Mesenteric fat pad (tissue), 1 donor: ENCODE measurements at places on chromosomes 6 and 20. TPM values are rescaled to one million over a fixed set of nuclear protein-coding genes. Genes with fewer than 3 reads are reported as not detected.

- no peak for DNase-seq
These were observed 671 bp downstream of the BPHL start for GRCh38 chr6:3119040-3119723.

DNA sequence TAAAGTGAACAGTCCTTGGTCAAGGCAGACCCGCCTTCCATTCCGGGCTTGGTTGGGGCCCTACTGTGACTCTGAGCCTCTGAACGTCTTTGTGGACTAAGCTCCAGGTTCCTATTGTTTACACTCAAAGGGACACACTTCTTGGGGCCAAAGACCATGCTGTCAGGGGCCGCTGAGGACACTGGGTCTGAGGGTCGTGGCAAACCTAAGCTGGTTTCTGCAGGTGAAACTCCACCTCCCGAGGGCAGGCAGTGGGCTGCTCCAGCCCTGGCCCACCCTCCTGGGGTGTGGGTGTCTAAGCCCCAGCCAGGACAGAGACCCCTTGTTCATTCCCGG, 43.1 kb downstream of the DSTN start:
- DNase-seq = no peak

DNA sequence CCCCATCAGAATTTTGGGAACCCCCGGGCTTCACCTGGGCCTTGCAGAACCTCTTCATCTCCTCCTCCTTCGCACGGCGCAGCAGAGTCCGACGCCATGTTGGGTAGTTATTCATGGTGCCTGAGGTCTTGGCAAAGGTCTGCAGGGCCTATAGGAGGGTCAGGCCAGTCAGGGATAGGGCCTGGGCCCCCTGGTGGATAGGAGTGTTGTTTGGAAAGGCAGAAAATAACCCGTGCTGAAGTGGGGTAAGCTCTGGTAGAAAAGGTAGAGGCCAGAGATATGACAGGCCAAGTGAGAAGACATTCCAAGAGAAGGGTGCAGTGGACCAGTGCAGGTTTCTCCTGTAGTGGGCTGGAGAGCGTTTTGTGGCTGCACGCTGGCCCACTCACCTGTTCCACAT, 4.9 kb downstream of the SMPD2 start:
- no peak for DNase-seq

DNA sequence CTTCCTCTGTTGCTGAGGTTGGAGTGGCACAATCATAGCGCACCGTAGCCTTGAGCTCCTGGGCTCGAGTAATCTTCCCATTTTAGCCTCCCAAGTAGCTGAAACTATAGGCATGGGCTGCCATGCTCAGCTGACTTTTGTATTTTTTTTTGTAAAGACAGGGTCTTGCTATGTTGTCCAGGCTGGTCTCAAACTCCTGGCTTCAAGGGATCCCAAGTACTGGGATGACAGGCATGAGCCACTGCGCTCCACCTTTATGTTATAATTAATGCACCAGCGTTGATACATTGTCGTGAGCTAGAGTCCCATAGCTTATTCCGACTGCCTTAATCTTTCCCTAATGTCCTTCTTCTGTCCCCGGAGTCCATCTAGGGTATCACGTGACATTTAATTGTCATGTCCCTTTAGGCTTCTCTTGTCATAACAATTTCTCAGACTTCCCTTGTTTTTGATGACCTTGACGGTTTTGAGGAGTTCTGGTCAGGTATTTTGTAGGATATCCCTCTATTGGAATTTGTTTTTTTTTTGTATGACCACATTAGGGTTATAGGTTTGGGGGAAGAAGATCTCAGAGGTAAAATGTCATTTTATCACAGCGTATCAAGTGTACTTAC, 63.9 kb downstream of the CEBPB start:
- DNase-seq = no peak

GRCh38 chr6:145110109-145110508, 625.2 kb downstream of the EPM2A start:
- DNase-seq = no peak

- DNase-seq = no peak
These were observed 23.0 kb upstream of the AKAP12 start for GRCh38 chr6:151216804-151217203.

DNA sequence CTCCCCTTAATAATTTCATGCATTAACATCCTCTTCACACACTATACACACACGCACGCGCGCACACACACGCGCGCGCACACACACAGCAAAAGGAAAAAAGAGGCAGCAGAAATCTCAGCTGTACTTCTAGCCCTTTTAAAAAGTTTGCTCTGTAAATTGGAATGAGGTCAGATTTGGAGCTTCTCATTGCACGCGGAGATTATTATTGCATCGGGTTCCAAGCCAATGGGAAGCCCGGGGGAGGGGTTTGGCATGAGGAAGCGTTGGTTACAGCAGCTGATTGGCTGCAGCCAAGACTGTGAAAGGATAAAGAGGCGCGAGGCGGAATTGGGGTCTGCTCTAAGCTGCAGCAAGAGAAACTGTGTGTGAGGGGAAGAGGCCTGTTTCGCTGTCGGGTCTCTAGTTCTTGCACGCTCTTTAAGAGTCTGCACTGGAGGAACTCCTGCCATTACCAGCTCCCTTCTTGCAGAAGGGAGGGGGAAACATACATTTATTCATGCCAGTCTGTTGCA, at the start of gene SOX4:
Gene SOX4 (plus strand): TSS at position 340 of the 515 bp plus-strand sequence. CDS start 784 bp downstream, outside the sequence.
- DNase-seq = peak; percentile 92

- DNase-seq = no peak
These were observed 174.5 kb downstream of the CDC5L start for GRCh38 chr6:44561832-44562665.

GRCh38 chr6:128118401-128118800, 217.5 kb upstream of the THEMIS start:
- DNase-seq = no peak

DNA sequence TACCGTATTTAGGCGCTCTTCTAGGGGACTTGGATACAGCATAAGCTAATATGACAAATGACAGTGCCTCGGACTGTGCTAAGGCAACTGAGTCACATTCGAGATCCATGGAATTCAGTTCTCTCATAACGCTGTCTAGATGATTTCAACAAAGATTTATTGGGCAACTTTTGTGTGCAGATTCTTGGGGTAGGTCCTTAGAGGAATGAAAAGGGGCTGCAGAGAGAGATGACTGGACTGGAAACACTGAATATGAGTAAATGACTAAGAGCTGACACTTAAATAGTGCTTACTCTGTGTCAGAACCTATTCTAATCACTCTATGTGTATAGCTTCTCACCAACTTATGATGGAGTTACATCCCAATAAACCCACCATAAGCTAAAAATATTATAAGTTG, 36.4 kb upstream of the MARCKS start:
- no peak for DNase-seq

DNA sequence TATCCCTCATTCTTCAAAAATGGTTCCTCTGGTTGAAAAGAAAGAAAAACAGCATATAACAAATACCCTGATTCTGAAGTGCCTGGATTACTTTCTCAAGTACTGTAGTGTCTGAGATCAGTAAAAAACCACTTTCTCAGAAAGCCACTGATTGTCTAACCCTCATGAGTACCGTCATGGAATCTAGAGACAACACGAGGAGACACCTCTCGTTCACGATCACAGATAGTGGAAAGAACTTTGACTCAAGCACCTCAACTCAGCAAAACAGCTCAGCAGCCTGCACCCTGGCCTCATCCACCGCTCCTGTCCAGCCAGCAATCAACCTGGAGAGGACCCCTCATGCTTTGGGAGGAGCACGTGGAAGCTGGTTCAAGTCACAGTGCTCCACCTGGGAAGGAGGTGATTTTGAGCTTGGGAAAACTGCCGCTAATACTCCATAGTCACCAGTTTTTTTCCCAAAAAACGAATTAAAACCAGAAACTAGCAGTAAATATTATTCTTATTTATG, 1.0 kb downstream of the SCML4 start:
- no peak for DNase-seq

GRCh38 chr6:33995309-33996119, 150.4 kb downstream of the GRM4 start:
- DNase-seq = peak; percentile 16

DNA sequence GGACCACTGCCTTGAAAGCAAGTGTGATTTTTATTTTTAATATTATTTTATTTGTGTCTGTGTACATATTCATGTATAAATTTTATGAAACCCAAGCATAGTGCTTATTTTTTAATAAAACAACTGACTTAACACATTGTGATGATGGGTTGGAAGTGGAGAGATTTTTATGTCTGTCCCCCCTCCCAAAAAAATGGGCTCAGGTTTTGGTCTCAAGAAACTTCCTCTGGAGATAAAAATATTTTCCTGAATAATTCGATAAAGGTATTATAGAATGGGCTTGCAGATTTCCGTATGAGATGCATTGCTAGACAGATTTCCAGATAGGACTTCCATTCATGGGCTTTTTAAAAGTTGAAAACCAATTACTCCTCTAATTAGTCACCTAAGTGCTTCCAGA, 2.7 kb downstream of the FOXQ1 start:
- DNase-seq = no peak

DNA sequence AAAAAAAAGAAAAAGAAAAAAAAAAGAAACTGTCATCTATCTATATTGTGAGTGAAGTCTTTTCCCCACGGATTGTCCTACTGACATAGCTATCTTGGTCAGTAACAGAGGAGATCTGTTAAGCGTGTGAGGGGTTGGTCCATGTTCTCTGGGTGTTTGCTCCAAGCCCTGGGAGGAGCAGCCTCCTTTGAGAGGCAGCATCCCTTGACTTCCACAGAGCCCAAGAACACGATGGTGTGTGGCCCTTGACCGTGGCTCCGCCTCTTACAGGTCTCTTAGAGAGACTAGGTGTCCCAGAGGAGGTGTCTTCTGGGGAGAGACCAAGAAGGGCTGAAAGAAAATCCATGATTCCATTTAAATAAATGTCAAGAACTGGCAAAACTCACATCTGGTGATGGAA, 60.1 kb upstream of the GTSF1L start:
- peak; percentile 45 for DNase-seq

DNA sequence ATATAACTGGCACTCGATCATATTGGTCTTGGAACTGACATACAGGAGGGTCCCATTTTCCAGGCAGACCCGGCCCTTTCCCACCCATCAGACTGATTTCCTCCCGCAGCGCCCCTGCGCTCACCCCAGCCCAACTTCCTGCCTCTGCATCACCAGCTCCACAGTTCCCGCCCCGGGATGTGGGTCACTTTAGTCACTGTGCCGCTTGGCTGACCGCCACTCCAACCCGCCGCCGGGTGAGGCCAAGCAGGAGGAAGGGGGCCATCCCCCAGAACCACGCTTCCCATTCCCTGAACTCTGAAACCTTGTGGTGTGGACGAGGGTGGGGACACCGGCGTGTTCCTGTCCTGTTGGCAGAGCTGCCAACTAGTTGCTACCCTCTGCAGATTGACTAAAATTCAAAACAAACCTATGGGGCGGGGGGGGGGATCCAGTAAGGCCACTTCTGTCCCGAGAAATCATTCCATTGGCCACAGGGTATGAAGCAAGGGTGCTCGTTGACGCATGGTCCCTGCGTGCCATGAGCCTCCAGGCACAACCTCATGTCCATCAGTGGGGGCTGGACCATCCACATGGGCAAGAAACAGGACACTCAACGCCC, 12.3 kb downstream of the TGM2 start:
- DNase-seq = peak; percentile 96

- no peak for DNase-seq
These were observed 34.2 kb downstream of the CEP162 start for GRCh38 chr6:84193114-84193708.

DNA sequence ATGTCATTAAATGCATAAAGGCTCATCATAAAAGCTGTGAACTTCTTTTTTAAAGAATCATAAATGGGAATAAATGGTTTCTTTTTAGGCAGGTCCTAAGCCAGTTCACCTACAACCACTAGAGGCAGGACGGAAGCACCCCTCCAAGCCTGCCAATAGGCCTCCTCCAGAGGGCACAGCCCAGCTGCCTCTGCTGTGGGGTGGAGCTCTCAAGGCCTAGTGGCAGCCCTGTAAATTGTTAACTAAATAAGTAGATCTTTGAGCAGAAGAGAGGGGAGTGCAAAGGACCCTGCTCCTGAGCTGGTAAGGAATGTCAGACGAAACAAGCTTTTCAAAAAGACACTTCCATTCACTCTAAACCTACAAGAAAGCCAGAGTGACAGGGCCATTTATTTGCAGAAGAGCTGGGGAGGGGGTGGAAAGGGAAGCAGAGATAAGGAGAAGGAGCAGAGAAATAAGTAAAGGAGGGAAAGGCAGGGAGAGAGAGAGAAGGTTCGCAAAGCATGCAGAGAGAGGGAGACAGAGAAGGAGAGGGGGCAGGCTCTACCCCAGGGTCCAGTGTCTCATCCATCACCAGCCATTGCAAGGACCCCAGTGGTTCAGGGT, 18.0 kb upstream of the MAFB start:
- no peak for DNase-seq

GRCh38 chr20:61391812-61392520, 139.9 kb downstream of the CDH4 start:
- DNase-seq = no peak

DNA sequence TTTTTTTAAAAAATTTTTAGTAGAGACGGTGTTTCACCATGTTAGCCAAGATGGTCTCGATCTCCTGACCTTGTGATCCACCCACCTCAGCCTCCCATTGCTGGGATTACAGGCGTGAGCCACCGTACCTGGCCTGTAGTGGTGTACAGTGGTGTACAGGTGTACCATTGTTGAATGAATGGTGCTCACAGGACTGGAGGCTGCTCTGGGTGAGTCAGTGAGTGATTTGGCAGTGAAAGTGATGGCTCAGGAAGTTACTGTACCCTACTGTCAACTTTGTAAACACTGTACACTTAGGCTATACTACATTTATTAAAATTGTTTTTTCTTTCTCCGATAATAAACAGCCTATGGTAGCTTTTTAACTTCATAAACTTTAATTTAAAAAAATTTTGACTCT, 122.8 kb upstream of the EEF1E1 start:
- DNase-seq = no peak

DNA sequence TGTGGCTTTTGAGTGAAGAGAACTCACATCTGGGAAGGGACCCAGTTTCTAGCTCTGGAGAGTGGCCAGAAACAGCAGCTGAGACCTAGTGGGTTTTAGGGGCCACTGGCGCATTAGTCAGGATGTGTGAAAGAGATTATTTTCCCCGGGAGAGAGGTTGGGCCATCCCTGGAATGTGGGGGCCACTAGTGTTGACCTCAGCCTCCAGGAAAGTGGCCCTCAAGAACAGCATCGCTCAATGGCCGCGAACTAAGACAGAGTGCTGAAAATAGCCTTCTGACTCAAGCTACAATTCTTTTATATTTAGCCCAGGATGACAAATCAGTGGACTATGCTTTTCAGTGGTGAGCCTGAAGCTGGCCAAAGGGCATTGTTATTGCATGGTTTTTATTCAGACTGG, 210.4 kb upstream of the RNF24 start:
- DNase-seq = no peak

- no peak for DNase-seq
These were observed 7.7 kb upstream of the KLHL31 start for GRCh38 chr6:53673162-53673727.

- no peak for DNase-seq
These were observed 99.8 kb upstream of the ASCC3 start for GRCh38 chr6:100980949-100981348.

- DNase-seq = no peak
These were observed 494.0 kb upstream of the MAP3K7 start for GRCh38 chr6:91080871-91081270.

The PBOV1 gene
- total RNA-seq = not detected

The CNR1 gene
- total RNA-seq = 16.7 TPM

The LRFN2 gene
- total RNA-seq = not detected

The ZNF217 gene
- total RNA-seq = 61.4 TPM

The CCDC167 gene
- total RNA-seq = 14.6 TPM

The LTA gene
- not detected for total RNA-seq

The ESR1 gene
- 6.3 TPM for total RNA-seq

The DCBLD1 gene
- 9.9 TPM for total RNA-seq
